HuH-7.5 (cell line): ENCODE measurements at places on chromosomes 5 and 9.
A peak's percentile ranks its signal among the peaks of the same experiment; 100 is the strongest.

- no peak for DNase-seq
Measured at GRCh38 chr5:120055858-120056257, 408.2 kb upstream of the PRR16 start.

DNA sequence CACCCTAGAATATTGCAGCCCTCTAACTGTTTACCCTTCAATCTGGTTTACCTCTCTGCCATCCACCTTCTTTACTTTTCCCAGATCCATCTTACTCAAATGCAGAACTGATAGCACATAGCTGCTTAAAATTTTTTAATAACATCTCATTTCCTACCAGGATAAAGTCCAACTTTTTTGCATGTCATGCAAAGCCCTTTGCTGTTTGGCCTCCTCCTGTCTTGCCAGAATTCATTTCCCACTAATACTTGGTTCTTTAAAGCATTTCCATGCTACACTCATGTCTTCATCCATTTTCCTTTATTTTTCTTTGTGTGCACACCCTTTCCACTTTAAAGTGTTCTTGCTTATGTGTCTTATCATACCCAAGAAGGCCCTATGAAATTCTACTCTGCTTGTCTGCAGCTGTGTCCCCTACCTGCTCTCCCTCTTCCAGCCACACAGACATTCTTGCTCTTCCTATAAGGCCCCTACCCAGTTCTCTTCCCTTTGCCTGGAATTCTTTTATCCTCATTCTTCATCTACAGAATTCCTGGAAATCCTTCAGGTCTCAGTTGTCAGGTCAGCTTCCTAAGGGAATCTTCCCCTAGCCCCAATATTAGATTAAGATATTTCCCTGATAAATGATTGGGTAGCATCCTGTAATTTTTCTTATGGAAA is 50.3 kb downstream of the TLE4 start:
- no peak for DNase-seq

DNA sequence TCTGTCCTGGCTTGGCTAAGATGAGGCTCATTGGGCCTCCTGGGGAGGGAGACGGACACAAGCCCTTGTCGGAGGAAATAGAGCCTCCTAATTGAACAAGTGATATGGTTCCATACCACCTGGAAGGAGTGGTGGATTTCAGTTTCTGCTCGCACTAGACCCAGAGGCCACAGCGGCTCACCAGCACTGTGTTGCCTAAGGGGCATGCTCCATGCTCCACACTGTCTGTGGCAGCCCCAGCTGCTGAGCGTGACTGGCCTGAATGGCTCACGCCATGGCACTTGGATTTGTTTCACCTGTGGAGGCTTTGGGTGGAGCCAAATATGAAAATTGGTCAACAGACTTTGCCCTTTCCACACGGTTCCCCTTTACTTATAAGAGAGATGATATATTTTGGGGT is 181.1 kb downstream of the HSPA4 start:
- DNase-seq, result no peak

- no peak for DNase-seq
Measured at GRCh38 chr5:131749723-131750470, 46.9 kb downstream of the FNIP1 start.

- DNase-seq, result no peak
Measured at GRCh38 chr5:130912088-130912487, 253.0 kb downstream of the HINT1 start.

GRCh38 chr5:137191179-137191578 is 307.9 kb downstream of the SPOCK1 start:
- DNase-seq, result no peak

GRCh38 chr9:3308609-3309008 is 217.2 kb downstream of the RFX3 start:
- no peak for DNase-seq

DNA sequence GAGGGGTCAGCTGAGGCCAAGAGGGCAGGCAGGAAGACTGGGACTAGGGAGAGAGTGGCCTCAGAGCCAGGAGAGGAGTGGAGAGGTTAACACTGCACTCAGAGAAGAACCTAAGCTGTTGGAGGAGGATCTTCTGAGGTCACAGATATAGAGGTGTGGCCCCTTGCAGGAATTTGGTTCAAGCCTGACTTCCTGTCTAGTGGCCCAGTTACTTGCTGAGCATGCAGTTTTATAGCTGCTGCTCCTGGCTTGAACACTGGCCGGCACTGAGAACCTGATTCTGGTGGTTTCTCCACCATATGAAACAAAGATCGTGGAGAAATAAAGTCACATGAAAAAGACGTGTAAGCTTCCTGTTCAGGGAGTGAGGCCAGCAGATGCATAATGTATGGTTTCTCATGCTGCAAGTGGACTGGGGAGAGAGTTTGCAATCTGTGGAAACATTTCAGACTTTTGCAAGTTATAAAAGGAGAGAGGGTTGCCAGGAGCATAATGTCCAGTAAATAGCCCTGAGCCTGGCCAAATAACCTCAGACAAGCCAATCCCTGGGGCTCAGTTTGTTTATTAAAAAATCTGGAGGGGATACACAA is 82.6 kb downstream of the GALNT10 start:
- no peak for DNase-seq

GRCh38 chr5:58268268-58268667 is 191.6 kb downstream of the PLK2 start:
- no peak for DNase-seq

DNA sequence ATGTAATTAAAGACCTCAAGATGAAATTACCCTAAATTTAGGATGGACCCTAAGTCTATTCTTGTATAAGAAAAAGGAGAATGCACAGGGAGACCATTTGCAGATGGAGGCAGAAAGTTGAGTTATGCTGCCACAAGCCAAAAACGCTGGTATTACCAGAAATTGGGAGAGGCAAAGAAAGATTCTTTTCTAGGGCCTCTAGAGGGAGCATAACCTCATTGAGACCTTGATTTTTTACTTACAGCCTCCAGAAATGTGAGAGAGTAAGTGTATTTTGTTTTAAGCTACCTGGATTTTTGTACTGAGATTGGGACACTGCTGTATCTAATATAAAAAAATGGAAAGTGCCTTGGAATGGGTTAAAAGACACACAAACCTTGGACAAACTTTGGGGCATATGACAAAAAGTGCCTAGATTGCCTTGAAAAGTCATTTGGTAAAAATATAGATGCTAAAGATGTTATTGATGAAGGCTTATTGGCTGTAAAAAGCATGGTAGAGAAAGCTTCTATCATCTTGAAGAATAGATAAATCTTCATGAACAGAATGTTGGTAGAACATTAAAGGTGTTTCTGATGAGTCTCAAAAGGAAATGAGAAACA is 174.7 kb upstream of the PRDM9 start:
- peak; percentile 5 for DNase-seq

- no peak for DNase-seq
Measured at GRCh38 chr9:96854651-96855273, 448 bp upstream of the ZNF782 start.

DNA sequence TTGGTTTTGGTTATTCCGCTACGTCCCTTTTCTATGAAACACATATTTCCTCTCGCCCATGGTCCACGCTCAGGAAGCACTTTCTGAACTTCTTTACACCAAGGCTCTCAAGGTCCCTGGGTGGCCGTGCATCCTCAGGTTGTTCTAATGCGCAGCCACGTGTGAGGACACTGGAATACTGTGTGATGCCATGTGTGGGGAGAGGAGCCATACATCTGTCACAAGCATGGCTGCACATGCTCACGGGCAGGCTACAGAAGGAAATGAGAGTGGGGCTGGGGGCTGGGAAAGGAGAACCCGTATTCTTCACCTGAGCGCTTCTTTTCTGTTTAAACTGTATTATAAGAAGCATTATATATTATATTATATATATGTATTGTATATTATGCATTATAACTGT is 36.7 kb downstream of the PRRT1B start:
- no peak for DNase-seq

DNA sequence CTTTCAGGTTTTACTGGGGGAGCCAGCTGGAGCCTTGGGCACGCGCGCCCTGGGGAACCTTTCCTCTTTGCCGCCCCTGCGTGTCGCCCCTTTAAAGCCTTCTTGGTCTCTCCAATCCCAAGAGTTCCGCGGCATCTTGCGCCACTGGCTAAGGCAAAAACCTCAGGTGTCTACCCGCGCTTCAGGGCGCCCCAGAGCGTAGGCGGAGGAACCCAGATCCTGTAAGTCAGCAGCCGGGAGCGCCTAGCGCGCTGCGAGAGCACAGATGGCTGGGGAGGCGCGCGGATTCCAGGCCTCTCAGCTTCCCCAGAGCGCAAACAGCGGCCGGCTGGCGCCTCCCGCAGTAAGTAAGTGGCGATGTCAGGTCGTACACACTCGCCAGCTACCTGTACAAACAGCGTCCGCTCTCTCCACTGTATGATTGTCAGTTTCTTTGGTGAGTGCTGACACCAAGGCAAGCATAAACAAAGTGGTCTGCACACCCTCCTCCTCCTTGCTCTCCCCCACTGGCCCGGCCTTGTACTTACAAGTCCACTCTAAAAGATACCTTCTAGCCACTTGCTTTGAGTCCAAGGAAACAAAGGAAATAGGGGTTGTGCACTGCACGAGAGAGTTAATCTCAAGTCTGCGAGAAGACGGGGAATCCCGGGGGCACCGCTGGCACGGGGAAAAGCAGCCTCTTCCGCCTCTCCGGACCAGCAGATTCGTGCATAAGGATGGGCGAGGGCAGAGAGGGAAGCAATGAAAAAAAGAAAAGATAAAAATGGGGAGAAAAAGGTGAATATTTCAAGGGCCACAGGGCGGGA is 2.9 kb downstream of the HTR1A start:
- no peak for DNase-seq

- no peak for DNase-seq
Measured at GRCh38 chr5:56433039-56433617, 200.0 kb upstream of the ANKRD55 start.

- no peak for DNase-seq
Measured at GRCh38 chr5:160030631-160031377, 21.9 kb downstream of the TTC1 start.

DNA sequence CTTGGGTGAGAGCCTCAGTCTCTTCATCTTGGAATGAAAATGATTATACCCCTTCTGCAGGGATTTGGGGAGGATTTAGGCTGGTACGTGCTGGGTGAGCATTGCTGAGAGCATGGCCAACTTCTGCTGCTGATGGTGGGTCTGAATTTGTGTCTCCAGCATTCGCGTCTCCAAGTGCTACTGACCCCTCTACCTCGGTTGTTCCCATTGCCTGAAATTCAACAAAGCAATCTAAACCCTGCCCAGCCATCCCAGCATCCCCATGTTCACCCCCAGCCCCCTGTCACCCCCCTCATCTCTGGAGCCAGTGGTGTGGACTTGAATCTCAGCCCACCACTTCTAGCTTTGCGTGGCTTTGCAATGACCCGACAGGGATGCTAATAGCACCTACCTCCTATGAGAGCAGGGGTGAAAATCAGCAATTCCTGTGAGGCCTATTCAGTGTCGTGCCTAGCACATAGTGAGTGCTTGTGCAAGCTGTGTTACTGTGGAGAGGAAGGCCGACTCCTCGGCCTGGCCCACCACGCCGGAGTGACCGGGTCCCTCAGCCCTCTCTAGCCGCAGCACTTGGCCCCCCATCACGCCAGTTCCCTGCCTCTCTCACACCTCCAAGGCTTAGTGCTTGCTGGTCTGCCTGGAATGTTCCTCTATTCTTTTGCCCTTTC is 43.4 kb upstream of the SH3PXD2B start:
- DNase-seq, result no peak

DNA sequence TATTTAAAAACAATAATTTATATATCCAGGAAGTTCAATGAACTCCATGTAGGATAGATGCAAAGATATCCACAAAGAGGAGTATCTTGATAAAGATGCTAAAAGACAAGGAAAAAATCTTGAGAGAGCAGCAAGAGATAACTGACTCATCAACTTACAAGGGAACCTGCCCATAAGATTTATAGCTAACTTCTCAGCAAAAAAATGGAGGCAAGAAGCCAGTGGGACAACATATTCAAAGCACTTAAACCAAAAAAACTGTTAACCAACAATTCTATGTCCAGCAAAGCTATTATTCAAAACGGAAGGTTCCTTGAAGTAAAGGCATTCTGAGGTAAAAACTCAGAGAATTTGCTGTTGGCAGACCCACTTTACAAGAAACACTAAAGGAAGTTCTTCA is 20.3 kb downstream of the RABGAP1 start:
- no peak for DNase-seq

GRCh38 chr9:76810377-76810957 is 46.2 kb downstream of the PCA3 start:
- no peak for DNase-seq

DNA sequence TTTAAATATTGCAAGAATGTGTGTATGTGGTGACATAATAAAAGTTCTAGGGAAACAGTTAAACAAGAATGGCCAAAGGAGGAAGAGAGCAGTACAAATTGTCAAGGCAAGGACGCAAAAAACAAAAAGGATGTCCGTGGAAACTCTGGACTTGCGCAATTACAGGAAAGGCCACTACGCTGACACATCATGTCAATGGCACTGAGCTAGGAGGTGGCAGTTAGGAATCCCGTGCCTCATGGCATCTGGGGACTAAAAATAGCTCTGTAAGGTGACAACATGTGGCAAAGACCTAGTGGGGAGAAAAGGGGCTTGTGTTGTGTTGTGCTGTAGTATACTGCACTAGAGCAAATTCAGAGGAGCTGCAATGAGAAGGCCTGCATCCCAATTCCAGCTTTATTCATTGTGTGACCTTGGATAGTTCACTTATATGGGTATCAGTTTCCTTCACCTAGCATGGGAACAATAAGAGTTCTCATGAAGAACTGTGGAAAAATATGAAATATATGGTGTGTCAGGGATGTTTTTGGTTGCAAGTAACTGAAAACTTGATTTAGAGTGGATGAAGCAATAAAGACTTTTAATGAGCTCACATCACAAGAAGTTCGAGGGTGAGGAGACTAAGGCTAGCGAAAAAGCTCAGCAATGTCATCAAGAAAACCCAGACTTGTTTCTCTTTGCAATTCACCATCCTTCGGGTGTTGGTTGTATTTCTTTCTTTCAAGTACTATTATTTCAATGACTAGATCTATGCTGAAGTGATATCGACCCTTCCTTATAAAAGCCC is 124.1 kb upstream of the STC2 start:
- no peak for DNase-seq

GRCh38 chr9:94950579-94951323 is 224.3 kb downstream of the AOPEP start:
- DNase-seq, result peak; percentile 36

DNA sequence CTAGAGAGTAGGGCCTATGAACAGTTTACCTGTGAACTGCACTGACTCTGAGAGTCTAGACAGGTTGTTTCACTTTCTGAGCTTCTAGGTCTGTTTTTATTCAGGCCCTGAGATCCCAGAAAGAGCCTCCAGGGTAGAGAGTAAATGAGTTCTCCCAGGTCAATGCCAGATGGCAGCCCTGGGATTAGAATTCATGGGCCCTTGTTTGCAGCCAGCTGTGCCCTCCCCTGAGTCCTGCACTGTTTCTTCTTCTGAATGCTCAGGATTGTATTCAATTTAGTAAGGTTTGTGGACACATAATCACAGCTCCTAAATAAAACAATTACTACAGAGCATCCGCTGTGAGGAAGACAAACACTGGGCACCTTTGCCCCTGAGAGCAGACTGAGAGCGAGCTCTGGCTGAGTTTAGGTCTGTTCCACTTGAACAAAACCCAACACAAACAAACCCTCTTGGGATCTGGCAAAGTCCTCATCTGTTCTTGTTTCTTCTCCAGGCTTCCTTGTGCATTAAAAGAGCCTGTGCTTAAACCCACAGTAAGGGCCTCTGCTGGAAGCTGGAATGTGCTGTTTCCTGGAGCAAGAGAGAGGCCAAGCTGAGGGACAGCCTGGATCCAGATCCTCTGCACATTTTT is 29.9 kb downstream of the FAM219A start:
- DNase-seq, result no peak
